ENCODE measurements at places on chromosomes 7 and 10.

DNA sequence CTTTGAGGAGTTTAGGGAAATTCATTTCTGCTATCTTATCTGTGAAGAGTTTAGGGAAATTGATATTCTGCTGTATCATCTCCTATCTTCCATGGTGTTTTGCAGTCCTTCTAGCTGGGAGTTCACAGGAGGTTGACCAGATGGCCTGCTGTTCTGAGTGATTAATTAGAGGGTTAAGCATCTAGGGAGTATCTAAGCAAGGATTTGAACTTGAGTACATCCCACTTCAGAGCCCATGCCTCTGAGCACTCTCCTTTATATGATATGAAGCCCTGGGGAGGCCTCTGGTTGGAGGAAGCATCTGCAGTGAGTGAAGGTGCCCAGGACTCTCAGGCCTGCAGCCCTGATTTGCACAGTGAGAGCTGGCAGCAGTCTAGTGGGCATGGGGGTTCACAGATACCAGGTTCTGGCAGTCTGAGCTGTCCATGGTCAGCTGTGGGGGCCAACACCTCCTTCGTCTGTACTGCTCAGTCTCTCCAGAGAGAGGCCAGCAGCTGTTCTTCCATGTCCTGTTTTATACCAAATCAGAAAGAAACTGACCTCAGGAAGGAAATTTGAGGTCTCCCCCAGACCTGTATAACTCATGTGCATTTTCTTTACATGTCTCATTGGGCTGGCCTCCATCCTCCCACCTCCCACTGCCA is 156.9 kb downstream of the PLCE1 start:
- DNase-seq = no peak

DNA sequence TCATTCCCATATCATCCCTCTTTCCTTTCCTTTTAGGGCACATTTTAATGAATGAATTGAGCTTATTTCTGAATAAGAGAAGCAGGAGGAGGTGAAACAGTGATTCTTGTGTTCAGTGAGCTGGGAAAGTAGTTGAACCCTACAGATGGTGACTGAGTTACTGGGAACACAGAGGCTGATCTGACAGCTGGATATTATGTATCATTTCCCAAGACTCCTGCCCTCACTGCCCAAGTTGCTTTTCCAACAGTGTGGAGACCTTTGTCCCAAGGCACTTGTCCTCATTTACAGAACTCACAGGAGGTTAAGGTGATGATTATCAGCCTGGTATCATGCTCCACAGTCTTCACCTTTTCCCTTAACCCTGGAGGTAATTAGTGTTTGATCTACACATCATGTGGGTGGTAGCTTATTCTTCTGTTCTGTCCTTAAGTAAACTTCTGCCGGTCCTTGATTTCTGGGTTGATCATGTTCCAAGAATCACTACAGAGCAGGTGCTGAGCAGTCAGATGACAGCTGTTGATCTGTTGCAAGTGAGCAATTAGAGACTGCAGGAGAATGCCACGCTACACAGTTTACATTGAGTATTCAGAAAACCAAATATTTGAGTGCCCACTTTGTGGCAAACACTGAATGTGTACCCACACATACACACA is 2.6 kb downstream of the PRLHR start:
- no peak for DNase-seq

GRCh38 chr10:1320739-1321320 is 264.6 kb downstream of the WDR37 start:
- no peak for DNase-seq

- no peak for DNase-seq
Measured at GRCh38 chr7:151342811-151343210, 1.2 kb downstream of the NUB1 start.

DNA sequence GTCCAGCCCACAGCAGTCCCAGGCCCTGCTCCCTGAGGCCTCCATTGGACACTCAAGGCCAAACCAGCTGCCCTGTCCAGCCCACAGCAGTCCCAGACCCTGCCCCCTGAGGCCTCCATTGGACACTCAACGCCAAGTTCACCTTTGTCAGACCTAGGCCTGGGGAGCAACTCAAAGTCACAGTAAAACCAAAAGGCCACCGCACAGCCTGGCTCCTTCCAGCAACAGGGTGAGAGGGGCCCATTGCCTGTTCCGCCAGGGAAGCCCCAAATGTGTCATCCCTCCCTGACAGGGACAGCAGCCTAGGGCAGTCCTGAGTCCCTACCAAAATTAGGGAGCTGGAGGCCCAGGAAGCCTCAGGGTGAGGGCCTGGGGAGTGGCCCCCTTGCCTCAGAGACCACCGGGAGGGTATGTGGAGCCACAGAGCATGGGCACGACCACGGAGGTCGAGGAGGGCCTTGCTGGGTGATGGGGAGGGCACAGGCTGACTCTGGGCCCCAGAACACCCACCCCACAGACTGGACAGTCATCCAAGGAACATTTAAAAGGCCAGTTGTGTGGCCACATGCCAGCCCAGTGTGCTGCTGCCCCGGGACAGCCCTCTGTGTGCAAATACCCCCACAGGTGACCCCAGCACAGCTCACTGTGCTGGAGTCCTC is 66.5 kb upstream of the PPP2R2D start:
- no peak for DNase-seq

DNA sequence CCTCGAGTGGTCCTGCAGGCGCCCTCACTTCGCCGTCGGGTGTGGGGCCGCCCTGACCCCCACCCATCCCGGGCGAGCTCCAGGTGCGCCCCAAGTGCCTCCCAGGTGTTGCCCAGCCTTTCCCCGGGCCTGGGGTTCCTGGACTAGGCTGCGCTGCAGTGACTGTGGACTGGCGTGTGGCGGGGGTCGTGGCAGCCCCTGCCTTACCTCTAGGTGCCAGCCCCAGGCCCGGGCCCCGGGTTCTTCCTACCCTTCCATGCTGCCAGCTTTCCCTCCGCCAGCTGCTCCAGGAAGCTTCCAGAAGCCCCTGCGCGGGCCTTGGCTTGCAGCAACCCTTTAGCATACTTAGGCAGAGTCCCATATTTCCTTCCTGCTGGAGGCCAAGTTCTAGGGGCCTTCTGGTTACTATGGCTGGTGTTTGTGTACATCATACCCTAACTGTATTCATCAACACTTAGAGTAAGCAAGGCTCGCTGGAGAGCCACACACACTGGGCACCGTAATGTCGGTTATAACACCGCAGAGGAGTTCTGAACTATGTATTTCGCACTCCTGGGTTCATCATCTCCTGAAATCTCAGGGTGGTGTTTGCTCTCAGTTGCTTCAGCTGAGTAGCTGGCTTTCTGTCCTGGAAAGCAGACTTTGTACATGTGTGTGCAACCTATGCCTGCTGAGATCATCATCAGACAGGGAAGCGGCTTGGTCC is 471 bp downstream of the MGMT start:
- no peak for DNase-seq

GRCh38 chr10:9342885-9343570 is 1288.5 kb downstream of the GATA3 start:
- peak; percentile 0 for DNase-seq

- DNase-seq = no peak
Measured at GRCh38 chr7:82805527-82805960, 357.1 kb downstream of the PCLO start.

- DNase-seq = no peak
Measured at GRCh38 chr7:30172451-30172850, 37.7 kb downstream of the MTURN start.

DNA sequence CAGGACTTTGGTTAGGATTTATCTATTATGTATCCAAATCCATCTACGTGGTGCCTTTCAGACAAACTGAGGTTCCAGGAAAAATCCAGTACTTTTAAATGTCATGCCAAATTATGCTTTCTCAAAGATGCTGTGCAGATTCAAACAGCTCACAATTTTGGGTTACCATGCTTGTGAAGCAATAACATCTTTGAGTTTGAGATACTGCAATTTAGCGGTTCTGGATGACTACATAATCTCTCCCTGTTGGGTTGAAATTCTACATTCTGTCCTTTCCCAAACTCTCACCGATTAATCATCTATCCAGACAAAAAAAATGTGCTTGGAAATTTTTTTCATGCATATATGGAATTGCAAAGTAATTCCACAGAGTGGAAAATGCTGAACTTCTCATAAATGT is 3.5 kb downstream of the RHOBTB1 start:
- no peak for DNase-seq

DNA sequence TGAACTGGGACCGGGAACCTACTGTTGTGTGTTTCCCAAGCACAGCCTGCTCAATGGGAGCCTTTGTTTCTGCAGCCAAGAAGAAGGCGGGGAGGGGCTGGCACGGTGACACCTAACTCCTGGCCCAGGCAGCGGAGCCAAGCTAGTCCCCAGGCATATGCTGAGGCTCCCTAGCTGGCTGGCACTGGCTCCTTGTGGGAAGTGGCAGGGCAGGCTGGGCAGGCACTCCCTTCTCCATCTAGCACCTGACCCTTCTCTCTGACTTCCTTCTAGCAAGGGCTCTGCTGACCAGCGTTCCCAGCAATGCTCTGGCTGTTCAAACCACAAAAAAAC is 325.0 kb downstream of the PLXNA4 start:
- no peak for DNase-seq

- DNase-seq = no peak
Measured at GRCh38 chr7:69588773-69589172, 9.5 kb upstream of the AUTS2 start.

GRCh38 chr7:66894463-66895080 is 26.5 kb upstream of the TMEM248 start:
- DNase-seq = no peak

- no peak for DNase-seq
Measured at GRCh38 chr7:112104120-112104519, 102.1 kb downstream of the DOCK4 start.

DNA sequence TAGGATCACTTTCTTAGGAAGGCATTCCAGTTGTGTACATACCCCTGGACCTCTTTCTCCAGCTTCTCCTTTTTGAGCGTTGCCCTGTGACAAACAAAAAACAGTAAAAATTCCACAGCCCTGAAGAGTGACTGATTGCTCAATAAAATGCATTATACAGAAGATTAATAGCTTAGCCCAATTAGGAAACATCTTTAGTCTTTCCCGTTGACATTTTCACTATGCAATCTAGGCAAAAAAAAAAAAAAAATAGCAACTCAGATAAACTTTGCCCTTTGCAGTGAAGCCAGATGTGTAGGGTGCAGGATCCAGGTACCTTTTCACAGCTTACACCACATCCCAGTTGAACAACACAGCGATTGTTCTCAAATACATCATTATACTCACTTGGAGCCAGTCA is 17.9 kb downstream of the COL28A1 start:
- no peak for DNase-seq

DNA sequence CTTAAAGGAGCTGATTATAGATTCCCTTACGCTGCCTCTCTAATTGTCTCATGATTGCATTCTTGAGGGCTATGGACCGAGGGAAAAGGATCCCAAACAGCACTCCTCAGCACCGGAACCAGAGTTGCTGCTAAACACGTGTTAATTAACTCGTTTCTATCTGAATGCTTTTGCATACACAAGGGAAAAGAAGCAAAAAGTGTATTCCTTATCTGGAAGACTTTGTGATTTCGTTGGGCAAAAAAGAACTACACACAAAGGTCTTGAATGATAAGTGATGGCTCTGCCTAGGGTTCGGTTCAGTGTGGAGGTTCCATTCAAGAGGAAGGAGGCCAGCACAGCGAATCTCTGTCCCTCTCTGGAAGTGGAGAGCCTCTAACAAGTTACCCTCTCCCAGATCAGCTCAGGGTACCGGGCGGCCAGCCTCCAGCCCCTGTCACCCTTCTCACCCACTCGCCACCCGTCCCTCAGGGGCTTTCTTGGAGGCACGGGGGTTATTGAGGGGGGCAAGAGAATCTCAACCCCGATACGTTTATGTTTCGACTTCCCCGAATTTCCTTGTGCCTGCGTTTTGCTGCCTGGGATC is 515 bp upstream of the SLC4A2 start:
- no peak for DNase-seq

- no peak for DNase-seq
Measured at GRCh38 chr7:158268816-158269535, 318.6 kb downstream of the PTPRN2 start.

- no peak for DNase-seq
Measured at GRCh38 chr7:132697003-132697402, 120.7 kb upstream of the PLXNA4 start.

DNA sequence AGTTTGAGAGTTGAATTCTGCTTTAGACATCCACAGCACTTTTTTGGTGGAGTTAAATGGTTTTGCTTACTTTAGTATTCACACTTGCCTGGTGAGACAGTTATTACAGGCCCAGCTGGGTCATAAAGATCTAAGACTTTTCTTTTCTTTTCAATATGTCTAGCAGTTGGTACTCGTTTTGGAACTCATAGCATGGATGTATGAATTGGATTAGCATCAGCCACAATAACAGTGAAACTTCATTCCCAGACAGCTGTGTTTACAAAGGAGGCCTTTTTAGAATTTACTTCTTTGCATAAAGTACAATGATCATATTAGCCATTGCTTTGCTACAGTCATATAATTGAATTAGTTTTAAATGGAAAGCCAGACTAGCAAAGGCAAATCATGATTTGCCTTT is 168.4 kb upstream of the DKK1 start:
- no peak for DNase-seq

DNA sequence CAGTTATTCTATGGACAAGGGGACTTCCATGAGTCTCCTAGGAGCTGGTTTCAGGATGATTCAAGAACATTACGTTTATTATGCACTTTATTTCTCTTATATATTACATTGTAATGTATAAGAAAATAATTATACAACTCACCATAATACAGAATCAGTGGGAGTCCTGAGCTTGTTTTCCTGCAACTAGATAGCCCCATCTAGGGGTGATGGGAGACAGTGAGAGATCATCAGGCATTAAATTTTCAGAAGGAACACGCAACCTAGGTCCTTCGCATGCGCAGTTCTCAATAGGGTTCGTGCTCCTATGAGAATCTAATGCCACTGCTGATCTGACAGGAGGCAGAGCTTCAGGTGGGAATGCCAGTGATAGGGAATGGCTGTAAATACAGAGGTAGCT is 137.9 kb downstream of the ANKRD30A start:
- no peak for DNase-seq

GRCh38 chr7:53131697-53132096 is 96.3 kb downstream of the POM121L12 start:
- no peak for DNase-seq

GRCh38 chr7:33156441-33156840 is 27.1 kb downstream of the BBS9 start:
- DNase-seq = no peak

DNA sequence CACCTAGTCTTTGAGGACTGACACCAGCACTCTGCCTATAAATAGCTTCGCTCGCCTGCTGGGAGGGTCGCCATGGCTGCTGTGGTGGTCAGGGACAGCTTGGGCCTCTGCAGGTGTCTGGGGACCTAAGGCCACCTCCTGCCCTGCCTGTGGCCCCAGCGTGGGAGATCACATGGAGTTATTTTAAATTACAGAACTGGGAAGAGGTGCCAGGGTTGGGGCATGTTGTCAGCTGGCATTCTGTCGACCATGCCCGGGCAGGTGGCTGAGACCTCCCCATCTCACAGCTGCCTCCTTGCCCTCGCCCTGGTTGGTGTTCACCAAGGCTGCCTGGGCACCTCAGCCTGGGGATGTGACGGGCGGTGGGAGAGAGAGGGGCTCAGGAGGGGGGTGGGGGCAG is 18.1 kb downstream of the SHH start:
- no peak for DNase-seq

- DNase-seq = no peak
Measured at GRCh38 chr7:156236181-156236889, 404.2 kb upstream of the RNF32 start.
